DMS 273 treated with DMSO at 0.1 percent for 48 hours (cell line): ENCODE measurements at places on chromosomes 4 and X.

GRCh38 chrX:22165732-22166457, 106.8 kb upstream of the CBLL2 start:
- no peak for DNase-seq

DNA sequence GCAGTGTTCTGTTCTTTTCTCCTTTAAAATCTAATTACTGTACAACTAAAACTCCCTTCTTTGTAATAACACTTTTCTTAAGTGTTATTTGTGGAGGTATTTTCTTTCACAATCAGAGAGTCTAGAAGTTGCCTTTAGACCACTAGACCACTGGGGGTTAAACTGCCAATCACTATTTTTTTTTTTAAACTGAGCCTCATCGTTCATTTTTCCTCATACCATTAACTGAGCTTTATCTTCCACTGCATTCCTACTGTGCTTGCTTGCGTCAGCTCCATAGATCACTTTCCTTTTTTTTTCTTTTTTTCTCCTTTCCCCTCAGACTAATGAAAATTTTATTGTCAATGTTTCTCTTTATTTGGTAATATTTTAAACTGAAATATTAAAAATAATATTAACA, 310.6 kb downstream of the PDHA2 start:
- DNase-seq: no peak

DNA sequence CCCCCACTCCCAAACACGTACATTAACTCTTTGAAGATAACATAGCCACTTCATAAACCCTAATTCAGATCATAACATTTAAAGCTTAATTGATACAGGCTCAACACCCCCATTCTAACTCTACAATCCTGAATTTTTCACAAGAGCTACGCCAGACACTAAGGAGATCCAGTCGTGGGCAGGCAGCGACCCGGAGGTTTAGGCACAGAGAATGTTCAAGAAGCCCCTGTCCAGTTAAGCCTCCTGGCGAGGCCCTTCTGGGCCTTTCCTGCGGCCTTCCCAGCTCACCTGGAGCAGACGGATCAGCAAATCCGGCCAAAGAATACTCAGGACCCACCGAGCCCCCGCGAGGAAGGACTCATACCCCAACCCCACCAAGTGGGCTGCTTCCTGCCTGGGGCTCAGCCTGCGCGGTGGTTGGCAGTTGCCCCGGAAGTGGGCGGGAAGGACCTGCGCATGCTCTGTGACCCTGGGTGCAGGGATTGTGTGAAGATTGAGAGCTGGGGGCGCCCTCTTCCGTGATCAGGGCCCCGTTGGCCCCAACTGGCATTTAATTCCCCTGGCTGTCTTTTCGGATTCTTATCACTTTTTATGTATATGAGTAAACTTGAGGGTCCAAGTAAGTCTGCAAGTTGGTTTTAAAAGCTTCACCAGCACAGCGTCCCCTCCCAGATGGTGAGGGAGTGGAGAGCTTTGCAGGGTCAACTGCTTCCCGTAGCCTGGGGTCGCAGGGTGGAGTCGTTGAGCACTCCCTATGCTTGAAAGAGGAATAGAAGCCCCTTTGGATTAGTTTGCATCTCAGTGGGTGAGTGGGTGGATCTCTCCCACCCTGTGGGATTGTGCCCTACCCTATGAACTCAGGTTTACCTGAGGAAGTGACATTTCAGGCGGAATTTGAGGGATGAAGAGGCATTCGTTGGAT, at the start of gene TRIM61:
Gene TRIM61, minus strand, starts transcription at position 415 of the 922 bp plus-strand sequence. CDS start 7,655 bp downstream, outside the sequence.
- DNase-seq: no peak

DNA sequence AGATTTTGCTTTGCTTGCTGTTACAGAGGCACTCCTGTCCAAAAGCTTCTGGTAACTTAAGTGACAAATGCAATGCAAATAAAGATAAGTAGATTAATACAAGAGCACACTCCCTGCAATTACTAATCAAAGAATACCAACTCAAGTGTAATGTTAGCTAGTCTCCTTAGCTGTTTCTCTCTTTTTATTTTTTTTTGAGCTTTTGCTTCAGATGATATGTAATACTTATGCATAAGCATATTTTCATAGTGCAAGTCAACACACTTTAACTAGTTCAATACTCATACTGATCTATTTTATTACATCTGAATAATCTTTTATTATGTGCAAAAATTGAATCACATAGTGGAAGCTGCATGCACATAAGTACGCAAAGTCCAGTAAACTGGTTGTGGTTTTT, 2.7 kb downstream of the SLC7A11 start:
- no peak for DNase-seq

- DNase-seq: no peak
Measured at GRCh38 chr4:4386736-4387392, at the start of gene NSG1. TSS of gene NSG1 (plus strand) at chr4:4387102. CDS start at chr4:4387630, 528 bp downstream.

DNA sequence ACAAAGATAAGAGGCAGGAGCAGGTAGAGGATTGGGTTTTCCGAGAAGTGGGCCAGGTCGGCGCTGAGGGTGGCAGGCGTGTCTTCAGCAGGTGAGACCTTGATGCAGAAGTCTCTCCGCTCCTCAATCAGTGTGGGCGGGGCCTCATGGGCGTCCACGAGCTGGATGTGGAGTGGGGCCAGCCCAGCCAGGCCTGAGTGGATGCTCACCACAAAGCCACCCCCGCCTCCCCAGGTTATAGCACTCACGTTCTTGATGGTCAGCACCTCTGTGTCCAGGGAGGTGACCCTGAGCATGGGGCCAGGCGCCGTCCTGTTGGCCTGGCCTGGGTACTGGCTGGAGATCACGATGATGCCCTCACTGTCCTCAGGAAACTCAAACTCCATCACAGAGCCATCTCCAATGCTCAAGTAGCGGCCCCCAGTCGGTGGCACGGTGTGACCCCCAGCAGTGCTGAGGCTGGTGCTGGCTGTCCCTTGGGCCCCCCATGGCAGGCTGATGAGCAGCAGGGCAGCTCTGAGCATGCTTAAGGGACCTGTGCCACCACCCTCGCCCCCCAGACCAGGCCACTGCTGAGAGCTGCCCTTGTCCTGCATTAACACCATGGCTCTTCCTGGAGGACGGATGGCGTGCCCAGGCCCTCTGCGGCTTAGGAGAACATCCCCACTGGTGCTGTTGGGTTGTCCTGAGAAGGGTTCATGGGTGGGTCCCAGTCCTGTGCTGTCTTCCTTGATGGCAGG, 1.9 kb downstream of the SLC10A3 start:
- no peak for DNase-seq

- no peak for DNase-seq
Measured at GRCh38 chr4:2729533-2729875, 26.6 kb downstream of the TNIP2 start.

GRCh38 chrX:103913356-103914020, 48.9 kb upstream of the TMSB15B start:
- no peak for DNase-seq

- no peak for DNase-seq
Measured at GRCh38 chr4:185634066-185634652, 98.9 kb upstream of the PDLIM3 start.

GRCh38 chrX:109880629-109881028, 122.3 kb upstream of the TMEM164 start:
- DNase-seq: no peak

- peak; percentile 1 for DNase-seq
Measured at GRCh38 chr4:81919223-81919622, 447.5 kb upstream of the RASGEF1B start.
